ENCODE measurements at places on chromosomes 12 and 14.

GRCh38 chr12:40225984-40226602 lies 1.3 kb downstream of the LRRK2 start:
- DNase-seq = no peak

DNA sequence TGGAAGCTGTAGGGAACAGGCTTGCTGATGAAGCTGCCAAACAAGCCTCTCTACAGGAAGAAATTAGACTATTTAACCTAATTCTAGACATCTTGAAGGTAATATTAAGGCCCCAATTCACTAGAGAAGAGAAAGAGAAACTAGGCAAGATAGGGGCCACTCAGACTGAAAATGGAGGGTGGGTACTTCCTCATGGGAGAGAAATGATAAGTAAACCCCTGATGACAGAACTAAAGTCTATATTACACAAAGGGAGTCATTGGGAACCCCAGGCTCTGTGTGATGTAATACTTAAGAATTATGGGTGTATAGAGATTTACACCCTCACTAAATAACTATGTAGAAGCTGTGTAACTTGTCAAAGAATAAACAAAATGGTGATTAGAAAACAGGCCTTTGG lies 64.3 kb downstream of the APOBEC1 start:
- no peak for DNase-seq

GRCh38 chr12:113142173-113142885 lies 6.8 kb upstream of the RASAL1 start:
- DNase-seq = peak; percentile 91

DNA sequence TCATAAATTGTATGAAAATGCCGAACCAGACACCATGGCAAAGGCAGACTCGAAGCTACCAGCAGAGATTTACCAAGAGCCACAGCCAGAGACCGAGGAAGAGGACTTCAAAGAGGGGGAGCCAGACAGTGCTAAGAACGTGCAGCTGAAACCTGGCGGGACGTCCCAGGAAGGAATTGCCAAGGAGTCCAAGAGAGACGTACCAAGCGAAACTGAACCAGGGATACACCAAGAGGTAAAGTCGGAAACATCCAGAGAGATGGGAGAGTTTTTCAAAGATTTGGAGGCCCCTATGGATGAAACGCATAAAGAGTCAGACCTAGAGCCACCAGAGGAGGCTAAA lies 294 bp downstream of the SAMD15 start:
- DNase-seq = no peak

DNA sequence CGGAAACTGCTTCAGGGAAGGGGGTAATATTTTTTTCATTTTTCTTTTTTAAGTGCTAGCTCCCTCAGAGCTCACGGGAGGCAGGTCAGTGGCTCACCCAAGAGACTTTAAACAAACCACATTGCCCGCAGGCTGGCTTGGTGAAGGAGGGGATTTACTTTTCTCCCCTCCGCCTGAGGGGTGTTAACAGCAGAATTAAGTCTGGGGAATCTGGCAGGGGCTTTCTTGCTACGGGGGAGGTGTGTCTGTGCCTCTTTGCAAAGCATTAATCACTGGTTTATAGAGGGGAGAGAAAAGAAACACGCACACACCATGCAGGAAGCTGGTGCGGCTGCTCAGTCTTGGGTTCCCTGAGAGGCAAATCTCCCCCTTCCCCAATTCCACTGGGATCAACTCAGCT lies 26.2 kb upstream of the TBX3 start:
- no peak for DNase-seq

GRCh38 chr12:12715459-12716150 lies 1.6 kb upstream of the CDKN1B start:
- DNase-seq = no peak

DNA sequence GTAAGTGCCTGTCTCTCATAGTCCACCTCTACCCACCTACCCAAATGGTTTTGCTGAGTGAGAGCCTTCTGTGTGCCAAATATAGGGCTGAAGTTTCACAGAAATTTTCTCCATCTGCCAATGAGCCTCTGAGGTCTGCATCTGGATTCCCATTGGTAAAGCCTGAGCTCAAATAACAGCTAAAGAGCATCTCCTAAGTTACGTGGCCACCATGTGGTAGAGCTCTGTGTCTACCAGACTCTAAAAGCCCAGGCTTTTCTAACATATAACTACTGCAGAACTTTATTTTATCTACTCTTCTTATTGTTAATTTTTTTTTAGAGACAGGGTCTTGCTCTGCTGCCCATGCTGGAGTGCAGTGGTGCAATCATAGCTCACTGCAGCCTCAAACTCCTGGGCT lies 16.0 kb downstream of the AMDHD1 start:
- no peak for DNase-seq

- DNase-seq = peak; percentile 11
These were observed 44.8 kb downstream of the CPSF6 start for GRCh38 chr12:69284131-69284530.

GRCh38 chr12:62523619-62524018 lies 57.0 kb downstream of the MON2 start:
- DNase-seq = no peak

DNA sequence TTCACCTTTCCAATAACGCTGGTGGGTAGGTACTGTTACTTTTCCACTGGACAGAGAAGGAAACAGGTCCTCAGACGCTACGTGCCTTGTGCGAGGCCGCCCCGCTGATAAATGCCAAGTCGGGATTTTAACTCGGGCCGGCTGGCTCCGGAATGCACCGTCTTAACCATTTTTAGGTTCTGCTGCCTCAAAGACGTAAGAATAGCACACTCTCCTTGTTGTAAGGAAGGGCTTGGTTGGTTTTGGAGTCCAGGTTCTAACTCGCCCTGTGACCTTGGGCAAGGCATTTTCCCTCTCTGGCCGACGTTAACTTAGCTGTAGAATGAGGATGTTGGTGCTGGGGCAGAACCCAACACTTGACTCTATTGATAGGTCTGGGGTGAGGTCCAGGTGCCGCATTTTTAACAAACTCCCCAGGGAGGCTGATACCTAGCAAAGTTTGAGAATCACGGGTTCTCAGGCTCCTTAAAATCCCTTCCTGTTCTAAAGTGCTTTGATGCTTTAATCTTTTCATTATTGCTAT lies 814 bp downstream of the ANKRD13A start:
- DNase-seq = no peak

DNA sequence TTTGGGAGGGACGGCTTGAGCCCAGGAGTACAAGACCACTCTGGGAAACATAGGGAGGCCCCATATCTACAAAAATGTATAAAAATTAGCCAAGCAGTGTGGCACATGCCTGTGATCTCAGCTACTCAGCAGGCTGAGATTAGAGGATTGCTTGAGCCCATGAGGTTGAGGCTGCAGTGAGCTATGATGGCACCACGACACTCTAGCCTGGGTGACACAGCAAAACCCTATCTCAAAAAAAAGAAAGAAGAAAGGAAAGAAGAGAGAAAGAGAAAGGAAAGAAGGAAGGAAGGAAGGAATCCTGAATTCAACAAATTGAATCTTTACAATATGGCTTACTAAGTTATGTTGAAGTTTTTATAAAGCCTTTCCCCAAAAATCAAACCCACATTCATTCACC lies 2.1 kb downstream of the KIF21A start:
- DNase-seq = no peak

DNA sequence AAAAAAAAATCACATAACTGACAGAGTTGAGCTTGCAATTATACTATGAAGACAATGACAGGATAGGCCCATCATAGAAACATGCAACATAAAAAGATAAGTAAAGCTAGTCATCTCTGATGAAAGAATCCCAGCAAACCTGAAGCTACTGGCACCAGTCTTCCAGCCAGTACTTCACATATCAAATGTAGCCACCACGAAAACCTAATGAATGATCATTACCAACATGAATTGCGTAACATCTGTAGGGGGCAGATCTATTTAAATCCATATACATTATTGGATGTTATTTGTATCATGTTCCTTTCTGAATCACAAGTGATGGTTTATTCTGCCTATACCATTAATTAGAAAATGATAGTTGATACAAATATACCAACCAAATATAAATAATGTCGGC lies 73.9 kb downstream of the BCAT1 start:
- DNase-seq = no peak

GRCh38 chr12:34386016-34386415 lies 363.7 kb downstream of the ALG10 start:
- no peak for DNase-seq

DNA sequence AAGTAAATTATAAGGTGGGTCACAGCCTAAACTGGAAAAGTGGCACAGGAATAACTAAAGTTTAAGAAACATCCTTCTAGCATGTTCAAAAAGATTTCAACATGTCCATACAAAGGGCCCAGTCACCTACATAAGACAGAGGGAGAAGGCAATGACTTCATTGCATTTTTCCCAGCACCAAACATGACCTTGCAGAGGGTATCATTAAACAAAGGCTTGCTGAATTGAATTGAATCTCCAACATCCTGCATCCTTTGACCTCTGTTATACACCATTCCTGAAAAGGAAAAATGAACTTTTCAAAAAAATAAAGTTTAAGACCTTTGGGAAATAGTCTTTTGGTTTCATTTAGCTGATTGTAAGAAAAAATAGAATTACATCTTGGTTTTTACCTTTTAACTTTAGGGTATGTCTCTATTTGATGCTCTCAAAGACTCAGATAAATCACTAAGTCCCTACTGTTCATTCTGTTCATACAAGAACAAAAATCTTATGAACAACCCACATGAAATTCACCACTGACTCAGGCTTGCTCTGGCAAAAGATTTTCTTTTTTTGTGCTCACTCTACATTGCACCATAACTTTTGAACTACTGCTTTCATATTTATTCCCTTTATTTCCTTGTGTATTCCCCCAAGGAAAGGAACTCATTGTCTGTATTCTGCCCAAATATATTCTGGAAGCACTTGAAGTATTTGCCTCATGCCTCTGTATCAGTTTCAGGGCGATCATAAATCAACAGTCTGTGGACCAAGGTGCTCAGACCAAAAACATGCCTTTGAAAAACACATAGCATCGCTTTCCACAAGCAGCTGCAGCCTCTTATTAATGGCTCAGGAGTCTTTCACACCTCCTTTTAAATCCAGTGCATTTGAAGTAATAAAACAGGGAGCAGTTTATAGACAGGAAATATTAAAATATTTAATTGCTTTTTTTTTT lies 121.7 kb downstream of the DUSP6 start:
- DNase-seq = no peak

- DNase-seq = no peak
These were observed 4.0 kb upstream of the WSCD2 start for GRCh38 chr12:108125073-108125472.

- no peak for DNase-seq
These were observed 66.5 kb upstream of the GZMB start for GRCh38 chr14:24700511-24700910.

DNA sequence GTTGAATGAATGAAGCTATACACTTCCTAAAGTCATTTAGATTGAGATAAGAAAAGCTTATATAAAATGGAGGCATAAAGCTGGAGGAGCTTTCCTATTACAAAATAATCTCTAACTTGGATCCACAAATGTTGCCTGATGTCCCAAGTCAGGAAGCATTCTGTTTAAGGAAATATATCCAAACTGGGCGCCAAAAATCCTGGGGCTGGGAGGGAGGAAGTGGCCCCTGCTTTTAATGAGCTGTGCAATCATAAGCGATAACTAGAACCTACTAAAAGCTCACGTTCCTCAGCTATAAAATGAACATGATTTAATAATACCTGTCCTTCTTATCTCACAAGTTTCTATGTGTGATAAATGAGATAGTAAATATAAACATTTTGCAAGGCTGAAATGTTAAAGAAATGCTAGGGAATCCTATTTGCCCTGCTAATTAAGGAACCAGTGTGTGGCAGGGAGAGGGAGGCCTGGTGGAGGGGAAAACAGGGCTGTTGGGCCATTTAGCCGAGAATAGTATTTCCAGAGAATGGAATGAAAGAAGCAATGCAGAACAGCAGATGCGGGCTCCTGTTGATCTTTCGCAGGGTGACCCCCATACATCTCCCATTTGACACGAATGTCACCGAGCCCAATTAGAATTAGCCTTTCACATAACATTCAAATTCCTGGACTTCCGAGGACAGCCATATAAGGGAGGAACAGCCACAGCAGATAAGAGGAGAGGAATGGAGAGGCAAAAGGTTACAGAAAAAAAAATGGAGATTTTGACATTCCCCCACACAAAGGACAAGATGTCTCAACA lies 25.9 kb downstream of the DUSP6 start:
- DNase-seq = no peak

- DNase-seq = no peak
These were observed 4.3 kb upstream of the BDKRB1 start for GRCh38 chr14:96251656-96252155.

All from caudate nucleus (tissue), 63 donors.